Right ventricle myocardium superior (tissue), 1 donor: ENCODE measurements at places on chromosomes 3 and 15. TPM values are rescaled to one million over a fixed set of nuclear protein-coding genes. Genes with fewer than 3 reads are reported as not detected.

The PRR20G gene
- total RNA-seq, result not detected

The SLC28A1 gene
- total RNA-seq, result 0.46 TPM

DNA sequence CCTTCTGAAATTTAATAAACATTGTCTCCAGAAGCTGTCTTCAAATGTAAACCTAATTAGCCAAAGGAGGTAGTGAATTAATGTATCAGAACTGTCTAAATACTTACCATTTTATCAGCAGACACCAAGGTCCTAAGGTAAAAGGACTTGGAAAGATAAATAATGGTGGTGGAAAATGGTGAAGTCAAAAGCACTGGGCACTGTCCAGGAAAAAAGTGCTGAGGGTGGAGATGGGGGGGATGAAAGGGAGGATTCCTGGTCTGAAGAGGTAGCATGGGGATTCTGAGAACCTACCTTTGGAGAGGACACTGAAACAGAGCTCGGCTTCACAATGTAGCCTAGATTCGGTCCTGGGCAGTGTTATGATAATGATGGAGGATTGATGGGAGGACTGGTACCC is 149.0 kb upstream of the DPH6 start:
- no peak for DNase-seq

DNA sequence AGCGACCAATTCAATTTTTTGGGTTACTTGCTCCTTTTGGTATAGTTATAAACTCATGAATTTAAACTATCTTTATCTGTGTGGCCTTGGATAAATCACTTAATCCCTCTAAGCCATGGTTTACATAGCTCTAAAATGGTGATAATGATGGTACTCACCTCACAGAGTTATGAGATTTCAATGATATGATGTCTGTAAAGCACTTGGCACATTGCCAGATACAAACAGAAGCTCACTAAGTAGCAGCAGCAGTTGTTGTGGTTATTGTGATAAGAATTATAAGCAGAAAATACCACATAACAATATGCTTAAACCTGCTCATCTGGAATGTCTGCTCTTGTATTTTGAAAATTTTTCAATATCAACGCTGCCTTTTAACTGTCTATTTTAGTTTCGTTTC is 185.1 kb upstream of the SNTN start:
- DNase-seq, result no peak

GRCh38 chr3:8548502-8549275 is 47.1 kb downstream of the LMCD1 start:
- DNase-seq, result no peak

- no peak for DNase-seq
These were observed 23.0 kb downstream of the HSPBAP1 start for GRCh38 chr3:122770521-122771202.
